ENCODE measurements at places on chromosomes 12 and 14.

GRCh38 chr14:20679907-20680306 lies 4.5 kb upstream of the RNASE4 start:
- no peak for DNase-seq

DNA sequence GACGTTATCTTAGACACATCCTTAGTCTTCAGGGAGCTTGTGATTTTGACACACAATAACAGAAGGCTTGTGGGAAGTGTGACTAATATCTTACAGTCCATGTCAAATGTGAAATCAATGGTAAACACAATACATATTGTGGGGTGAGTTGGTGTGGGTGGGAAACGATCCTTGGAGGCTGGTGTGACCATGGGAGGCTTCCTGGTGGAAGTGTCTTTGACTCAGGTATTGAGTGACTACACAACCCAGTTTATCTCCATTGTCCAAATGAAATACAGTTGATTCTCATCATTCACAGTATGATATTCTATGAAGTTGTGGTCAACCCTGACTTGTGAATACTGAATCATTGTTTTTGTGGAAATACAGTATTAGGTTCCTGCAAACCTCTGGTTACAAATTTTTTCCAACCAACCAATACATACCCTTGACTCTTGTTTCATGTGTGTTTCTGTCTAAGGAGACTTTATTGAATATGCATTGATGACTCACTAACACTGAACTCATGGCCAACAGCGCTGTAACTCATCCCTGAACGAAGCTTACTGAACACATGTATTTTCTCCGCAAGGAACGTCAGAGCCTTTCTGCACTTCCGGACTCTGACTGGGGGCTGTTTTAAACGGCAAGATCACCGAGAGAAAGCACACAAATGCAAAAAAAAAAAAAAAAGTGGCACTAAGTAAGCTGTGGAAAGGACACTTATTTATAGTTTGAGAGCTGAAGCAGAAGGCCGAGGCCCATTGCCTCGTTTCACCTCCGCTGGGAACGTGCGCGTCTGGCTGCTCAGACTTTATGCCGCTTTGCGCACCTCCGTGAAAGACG lies 59.0 kb downstream of the CLMN start:
- DNase-seq, result no peak

GRCh38 chr12:52403561-52403960 lies 2.6 kb downstream of the KRT82 start:
- no peak for DNase-seq

DNA sequence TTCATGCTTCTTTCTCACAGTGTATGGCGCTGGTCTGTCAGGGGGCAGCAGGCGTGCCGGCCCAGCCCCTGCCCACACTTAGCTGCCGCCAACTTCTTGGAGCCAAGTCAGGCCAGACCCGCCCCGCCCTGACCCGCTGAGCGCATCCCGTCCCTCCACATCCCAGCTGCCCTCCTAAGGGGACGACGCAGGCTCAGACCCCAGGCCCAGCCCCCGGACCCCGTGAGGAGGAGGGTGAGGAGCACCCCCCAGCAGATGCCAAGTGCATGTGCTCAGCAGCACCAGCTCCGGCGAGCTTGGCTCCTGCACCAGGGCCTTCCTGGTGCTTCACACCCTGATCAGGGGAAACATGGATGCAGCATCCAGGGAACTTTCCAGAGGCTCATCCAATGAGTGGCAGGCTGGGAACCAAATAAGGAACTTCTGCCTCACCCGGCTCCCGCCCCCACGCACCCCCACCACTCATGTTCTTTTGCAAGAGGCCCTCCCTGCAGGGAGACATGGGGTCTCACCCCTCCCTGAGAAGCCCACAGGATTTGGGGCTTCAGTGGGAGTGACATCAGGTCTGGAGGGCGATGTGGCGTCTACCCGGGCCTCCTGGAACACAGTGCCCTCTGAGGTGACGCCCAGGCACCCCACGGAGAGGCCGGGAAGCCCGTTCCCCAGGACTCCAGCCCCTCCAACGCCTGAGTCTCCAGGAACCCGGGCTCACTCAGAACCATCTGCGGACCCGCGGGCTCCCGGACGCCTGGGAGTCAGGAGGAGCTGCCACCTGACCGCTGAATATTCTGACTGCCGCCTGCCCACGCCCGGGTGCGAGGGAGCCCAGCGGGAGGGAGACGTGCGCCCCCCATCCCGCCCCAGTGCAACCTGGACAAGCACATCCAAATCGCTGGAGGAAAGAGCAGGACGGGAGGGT lies 70.0 kb upstream of the GALNT9 start:
- DNase-seq, result no peak

DNA sequence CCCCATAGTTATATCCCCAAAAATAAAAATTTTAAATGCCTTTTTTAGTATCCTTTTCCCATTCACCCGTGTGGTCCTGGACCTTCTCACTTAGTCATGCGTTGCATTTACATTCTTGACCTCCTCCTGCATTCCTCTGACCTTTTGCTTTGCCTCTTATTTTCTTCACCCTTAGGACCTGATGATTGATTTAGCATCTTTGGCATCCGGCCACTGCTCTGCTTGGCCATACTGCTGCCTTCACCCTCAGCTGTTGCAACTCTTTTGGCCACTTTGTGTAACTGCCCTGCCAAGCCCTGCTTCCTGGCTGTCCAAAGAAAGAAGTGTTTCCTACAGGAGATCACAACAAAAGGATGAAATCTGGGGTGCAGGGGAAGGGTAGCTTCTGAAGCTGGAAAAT lies 48.8 kb upstream of the SLC38A4 start:
- no peak for DNase-seq

GRCh38 chr12:113228394-113229028 lies 7.2 kb downstream of the TPCN1 start:
- no peak for DNase-seq

DNA sequence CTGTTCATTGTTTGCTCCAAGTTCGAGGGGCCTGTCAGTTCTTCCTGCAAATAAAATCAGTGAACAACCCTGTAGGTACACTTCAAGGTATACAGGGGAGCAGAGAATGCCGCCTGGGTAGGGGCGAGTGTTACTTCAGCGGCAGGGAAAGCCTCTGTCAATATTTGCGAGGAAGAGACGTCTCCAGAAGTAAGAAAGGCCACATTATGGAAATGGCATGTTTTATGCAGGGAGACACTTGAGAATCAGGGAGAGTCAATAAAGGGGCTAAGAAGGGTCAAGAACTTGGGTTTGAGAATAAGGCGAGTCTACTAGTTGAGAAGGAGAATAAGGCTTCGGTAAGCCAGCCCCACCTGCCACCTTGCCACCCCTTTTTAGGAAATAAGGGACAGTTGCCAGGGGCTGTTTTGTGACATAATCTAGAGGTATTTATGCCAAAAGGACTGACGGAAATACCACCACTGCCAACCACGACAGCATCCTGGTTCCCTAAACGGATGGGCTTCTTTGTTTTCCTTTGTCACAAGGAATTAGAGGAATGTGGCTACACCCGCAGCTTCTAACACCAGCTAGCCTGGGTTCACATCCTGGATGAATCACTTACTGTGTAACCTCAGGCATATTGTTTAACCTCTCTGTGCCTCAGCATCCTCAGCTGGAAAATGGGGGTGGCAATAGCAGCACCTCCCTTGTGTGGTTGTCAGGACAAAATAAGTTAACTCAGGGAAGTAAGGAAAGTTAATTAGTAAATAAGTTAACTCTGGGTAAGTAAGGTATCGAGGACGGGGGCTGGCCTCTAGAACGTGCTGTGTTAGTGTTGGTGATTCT lies 67.7 kb downstream of the EID3 start:
- DNase-seq, result no peak

DNA sequence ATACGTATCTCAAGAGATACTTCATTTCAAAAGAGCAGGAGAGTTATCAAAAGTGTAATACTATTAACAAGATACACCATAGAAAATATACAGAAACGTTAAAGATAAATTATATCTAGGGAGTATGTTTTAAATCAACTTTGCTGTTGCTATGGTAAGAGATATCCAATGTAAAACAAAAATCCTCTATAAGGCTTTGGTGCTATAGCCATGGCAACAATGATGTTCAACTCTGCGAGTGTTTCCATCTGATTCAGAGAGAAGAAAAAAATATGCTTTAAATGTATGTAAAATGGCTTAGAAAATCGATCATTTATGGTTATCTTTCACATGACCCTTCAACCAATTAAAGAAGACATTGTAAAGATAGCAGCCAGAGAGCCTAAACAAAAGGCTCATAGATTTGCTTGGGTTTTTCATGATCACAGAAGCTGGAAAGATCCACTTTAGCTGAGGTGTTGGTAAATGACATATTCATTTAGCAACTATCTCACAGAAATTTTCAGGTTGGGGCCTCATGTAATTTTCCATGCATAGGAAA lies 387.0 kb upstream of the GARIN6 start:
- DNase-seq, result no peak

GRCh38 chr12:105384916-105385535 lies 54.5 kb downstream of the C12orf75 start:
- no peak for DNase-seq

DNA sequence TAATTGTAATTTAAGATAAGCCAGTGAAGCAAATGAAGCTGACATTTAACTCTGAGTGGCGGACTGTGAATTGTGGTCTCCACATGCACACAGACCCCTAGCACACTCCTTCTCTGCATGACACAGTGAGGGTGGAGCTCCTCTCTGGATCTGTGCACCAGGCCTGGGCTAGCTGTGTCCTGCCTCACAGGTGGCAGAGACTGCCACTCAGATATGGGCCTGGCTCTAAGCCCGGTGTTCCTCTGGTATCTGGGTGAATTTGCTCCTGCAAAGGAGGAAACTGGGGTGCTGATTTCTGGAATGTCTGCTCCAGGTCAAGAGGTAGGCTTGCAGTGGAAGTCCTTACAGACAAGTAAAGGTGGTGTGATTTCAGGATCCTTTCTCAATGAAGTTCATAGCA lies 282.4 kb downstream of the FOXN3 start:
- no peak for DNase-seq

- no peak for DNase-seq
Observed at GRCh38 chr12:87383680-87384079, 645.5 kb downstream of the C12orf50 start.

DNA sequence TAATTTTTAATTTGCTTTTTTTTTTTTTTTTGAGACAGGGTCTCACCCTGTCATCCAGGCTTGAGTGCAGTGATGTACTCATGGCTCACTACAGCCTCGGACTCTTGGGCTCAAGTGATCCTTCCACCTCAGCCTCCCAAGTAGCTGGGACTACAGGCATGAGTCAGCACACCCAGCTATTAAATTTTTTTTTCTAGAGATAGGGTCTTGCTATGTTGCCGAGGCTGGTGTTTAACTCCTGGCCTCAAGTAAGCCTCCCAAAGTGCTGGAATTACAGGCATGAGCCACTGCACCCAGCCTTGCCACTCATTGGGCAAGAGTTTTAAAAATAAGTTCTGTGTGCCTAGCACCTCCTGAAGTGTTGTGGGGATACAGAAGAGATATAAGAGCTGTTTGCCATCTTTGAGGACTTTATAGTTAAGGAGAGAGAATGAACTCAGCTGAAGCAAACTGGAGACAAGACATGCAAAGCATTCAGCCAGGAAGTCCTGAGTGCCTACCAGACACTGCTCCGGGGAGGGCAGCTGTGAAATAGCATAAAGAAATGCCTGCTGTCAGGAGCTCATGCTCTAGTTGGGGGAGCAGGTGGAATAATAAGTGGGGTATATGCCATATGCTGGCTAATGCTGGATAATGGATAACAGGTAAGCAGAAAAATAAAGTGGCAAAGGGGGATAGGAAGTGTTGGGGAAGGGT lies 15.0 kb upstream of the EMP1 start:
- DNase-seq, result no peak

GRCh38 chr12:108214486-108214885 lies 85.4 kb downstream of the WSCD2 start:
- no peak for DNase-seq

DNA sequence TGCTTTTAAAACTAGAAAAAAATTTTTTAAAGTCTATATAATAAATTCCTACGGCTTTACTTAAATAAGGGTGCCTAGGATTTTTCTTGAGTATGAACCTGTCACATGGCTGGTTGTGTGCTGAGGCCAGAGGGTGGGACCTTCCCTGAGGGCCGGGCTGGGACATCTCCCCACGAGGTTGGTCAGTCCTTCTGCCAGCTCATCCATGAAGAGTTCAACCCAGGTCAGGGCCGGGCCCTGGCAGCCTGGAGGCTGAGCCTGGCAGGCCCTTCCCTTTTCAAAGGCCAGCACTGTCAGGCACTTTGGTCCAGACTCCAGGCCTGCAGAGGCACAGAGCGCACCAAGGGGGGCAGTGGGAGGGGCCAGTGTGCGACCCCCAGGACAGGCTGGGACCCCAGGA lies 31.7 kb downstream of the TNFAIP2 start:
- no peak for DNase-seq

- no peak for DNase-seq
Observed at GRCh38 chr14:100762089-100762515, 35.4 kb downstream of the DLK1 start.

GRCh38 chr12:6982532-6982931 lies 11.8 kb downstream of the EMG1 start:
- DNase-seq, result no peak

- DNase-seq, result no peak
Observed at GRCh38 chr14:82766123-82766522, 1232.5 kb upstream of the SEL1L start.

DNA sequence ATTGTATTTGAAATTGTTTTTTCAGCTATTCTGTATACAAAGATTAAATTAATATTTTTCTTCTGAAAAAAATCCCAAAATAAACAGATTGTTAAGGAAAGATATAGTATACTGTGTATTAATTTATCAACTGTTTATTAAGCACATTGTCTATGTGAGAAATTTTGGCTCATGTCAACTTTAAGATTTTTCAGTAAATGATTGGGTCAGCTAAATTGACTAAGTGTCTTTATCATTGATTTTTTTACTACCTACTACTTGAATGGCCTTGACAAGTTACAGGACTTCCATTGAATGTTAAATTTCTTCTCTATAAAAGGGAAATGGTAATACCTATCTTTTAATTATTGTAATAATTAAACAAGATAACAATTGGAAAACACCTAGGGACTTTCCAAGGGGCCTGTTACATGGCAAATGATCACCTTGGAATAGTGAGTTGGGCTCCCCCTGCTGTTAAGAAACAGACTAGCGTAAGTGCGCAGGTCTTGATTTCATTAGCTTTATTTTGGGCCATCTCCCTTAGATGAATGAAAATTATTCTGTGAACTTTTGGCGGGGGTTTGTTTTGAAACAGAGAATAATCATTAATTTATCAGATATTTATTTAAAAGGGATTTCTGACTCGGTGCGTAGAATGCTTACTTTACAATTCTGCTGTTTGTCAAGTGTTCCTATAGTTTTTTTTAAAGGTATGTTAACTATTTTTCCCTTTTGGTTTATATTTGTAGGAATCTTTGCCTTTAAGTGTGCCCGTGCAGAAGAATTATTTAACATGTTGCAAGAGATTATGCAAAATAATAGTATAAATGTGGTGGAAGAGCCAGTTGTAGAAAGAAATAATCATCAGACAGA lies 14.5 kb upstream of the CCT2 start:
- DNase-seq, result peak; percentile 15

DNA sequence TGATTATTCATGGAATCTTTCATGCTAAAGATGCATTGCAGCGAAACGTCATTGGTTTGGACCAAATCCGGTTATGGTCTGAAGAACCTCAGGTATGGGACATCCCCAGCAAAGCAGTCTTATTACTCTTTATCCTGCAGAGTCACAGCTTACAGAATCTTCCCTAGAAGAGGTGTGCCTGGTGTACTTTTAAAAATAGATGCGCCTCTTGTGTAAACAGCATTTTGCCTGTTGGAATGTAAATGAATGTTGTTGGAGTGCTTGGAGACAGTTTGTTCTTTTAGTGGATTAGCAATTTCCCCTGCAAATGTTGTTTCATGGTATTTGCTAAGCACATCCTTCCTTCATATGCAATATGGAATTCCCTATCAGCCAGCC lies 242.5 kb downstream of the ZFP36L1 start:
- no peak for DNase-seq

- DNase-seq, result peak; percentile 7
Observed at GRCh38 chr12:96401076-96401871, 1.0 kb upstream of the CDK17 start.

GRCh38 chr12:32309811-32310736 lies 89.3 kb upstream of the FGD4 start:
- no peak for DNase-seq
